ENCODE measurements at places on chromosomes 6 and 20. TPM values are rescaled to one million over a fixed set of nuclear protein-coding genes. Genes with fewer than 3 reads are reported as not detected.

Gene HSPA12B
- 0.17 TPM for total RNA-seq

Gene PRSS35
- total RNA-seq, result not detected

Gene SLC16A10
- total RNA-seq, result 1.2 TPM

Gene SIRPD
- total RNA-seq, result not detected

Gene NTSR1
- not detected for total RNA-seq

Gene SLC35D3
- total RNA-seq, result not detected

Gene TP53TG5
- total RNA-seq, result not detected

Gene SAMD10
- total RNA-seq, result 1.2 TPM

Gene LY6G5B
- 0.91 TPM for total RNA-seq

Gene MEI4
- total RNA-seq, result 0.11 TPM

Gene CAGE1
- 0.11 TPM for total RNA-seq

Gene SLA2
- not detected for total RNA-seq

Gene CPNE5
- total RNA-seq, result 0.63 TPM

Gene FOXQ1
- total RNA-seq, result 0.63 TPM

GRCh38 chr20:61045876-61046585 lies 206.0 kb upstream of the CDH4 start:
- DNase-seq, result no peak

GRCh38 chr20:41003143-41003935 lies 25.3 kb upstream of the TOP1 start:
- DNase-seq, result peak; percentile 95

DNA sequence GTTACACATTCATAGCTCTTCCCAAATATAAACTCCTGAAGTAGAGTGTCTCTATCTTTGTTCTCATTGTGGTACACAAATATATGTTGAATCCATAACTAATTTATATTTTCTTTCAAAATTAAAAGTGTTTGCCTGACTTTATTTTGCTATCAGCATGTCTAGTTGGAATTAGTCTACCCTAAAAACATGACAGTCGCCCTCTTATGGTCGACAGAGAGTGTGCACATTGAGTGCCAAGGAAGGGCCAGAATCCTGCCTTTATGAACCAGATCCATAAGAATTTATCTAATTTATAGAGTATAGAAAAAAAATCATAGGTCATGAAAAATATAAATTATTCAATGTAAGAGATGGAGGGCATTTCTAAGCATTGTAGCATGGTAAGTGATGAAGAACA lies 12.3 kb upstream of the DEFB112 start:
- no peak for DNase-seq

DNA sequence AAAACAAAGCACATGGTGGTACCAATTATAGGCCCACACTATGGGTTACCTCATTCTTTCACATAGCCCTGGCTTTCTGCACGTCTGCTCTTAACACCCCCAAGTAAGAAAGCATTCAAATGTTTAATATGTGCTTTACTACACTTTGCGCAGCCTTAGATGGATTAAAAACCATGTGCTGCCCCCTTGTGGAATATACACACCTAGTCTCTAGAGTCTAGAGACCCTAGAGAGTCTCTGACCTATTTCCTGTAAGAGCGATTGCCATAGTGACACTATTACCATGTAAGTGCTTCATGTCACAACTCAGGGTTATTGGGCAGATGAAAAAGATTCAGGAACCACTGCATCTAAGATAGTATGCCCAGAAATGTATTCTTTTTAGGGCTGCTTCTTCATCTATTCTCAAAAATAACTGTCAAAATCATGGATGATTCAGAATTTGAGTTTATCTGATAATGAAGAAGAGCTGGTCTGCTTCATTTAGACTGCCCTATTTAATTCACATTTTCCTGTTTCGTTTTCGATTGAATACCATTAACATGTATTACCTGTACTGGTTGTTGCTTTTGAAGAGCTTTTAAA lies 186.3 kb downstream of the ADGB start:
- DNase-seq, result peak; percentile 59

- DNase-seq, result peak; percentile 71
Observed at GRCh38 chr6:5044866-5045265, 40.3 kb upstream of the PPP1R3G start.

GRCh38 chr20:22616551-22616950 lies 32.2 kb upstream of the FOXA2 start:
- DNase-seq, result no peak

- peak; percentile 95 for DNase-seq
Observed at GRCh38 chr6:105601541-105602236, 198.8 kb upstream of the PREP start.

GRCh38 chr6:52647199-52647598 lies 23.7 kb upstream of the TMEM14A start:
- no peak for DNase-seq

DNA sequence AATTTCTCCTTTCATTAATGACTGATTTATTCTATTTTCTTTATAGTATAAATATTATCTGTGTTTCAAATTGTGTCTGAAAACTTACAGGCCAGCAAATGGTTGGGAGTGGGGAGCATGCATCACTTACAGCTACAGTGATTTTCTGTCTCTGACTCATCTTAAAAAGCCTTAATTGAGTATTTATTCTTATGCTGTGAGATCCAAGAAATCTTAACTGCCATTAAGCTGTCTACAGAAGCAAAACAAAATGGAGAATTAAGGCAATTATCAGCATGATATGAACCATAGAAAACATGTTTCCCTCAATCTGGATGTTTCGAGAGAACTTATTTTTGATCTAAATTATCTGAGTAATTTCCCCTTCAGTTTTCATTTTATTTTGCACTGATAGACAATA lies 831.2 kb downstream of the KIF16B start:
- DNase-seq, result no peak

- DNase-seq, result no peak
Observed at GRCh38 chr20:1378735-1379125, 14.1 kb downstream of the FKBP1A start.

- DNase-seq, result peak; percentile 29
Observed at GRCh38 chr6:8243475-8243874, 141.1 kb upstream of the EEF1E1 start.

GRCh38 chr6:159646733-159647132 lies 46.3 kb downstream of the SOD2 start:
- DNase-seq, result peak; percentile 23

DNA sequence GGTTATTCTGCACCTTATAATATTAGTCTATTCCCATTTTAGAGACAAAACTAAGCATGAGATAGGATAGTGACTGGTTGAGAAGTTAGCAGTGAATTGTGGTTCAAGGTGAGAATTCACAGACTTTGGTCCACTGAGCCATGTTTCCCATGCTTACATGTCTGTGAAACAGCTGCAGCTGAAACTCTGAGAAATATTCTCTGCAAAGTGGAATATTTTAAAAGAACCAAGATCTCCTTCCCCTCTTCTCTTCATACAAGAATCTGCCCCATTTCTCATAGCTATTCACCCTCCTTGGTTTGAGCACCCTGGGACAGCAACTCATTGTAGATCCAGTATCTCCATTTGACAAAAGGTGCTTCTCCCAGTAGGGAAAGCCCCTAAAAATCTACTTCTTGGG lies 70.2 kb upstream of the TMEM170B start:
- no peak for DNase-seq

- no peak for DNase-seq
Observed at GRCh38 chr6:160252073-160252813, 6.4 kb downstream of the SLC22A2 start.

DNA sequence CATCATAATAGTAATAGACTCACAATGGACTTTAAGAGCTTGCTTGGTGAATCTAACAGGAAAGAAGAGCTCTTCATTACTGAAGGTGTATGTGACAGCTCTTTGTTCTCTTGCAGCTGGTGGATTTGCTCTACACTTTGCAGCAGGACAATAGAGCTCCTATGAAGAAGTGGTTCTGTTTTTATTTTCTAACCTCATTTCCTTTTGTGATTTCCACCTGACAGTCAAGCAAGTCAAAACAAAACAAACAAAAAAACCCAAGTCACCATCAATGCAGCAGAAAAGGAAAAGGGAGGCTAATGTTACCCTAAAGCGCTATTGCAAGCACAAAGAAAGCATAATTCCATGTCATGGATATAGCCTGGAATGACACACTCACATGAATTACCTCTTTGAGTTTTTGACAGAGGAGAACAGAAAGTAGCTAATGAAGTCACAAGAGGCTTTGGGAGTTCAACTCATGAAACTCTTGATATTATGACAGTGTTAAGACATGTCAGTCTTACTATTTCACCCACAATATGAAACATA lies 1188.1 kb downstream of the EPHA7 start:
- no peak for DNase-seq

DNA sequence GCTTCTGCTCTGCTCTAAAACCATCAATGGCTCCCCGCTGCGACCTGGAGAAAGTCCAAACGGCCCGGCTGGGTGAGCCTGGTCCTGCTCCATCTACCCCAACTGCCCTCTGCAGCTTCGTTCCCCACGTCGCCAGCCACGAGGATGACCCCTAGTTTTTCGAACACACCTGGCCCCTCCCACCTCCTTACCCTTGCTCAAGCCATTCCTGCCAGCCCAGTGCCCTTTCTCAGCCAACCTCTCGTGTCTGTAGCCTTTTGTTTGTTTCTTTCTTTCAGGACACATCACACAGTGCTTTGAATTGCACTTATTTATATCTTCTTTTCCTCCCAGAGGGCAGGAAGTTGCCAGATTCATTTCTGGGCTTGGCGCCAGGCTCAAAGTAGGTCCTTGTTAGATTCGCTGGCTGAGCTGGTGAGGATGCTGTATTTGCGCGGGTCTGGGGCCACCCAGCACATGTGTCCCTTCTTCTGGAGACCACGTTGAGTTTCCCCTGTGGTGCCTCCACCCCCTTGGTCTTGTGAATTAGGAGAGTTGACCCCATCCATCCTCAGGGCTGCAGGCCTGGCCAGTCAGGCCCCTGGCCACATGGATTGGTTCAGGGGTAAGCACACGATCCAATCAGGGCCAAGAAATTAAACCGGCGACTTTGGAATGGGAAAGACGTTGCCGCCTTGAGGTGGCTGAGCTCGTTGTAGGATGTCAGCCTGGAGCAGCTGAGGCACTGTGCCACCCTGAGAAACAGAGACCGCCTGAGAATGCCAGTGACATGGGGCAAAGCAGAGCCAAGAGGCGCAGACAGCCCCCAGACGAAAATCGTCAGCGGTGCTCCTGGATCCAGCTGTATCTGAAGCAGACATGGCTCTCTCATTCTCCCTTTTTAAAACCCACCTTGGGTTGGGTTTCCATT lies 156.0 kb downstream of the CEBPB start:
- DNase-seq, result peak; percentile 85

- no peak for DNase-seq
Observed at GRCh38 chr20:33900521-33901131, 89.5 kb downstream of the CHMP4B start.

- DNase-seq, result no peak
Observed at GRCh38 chr6:6366803-6367202, 46.3 kb upstream of the F13A1 start.

DNA sequence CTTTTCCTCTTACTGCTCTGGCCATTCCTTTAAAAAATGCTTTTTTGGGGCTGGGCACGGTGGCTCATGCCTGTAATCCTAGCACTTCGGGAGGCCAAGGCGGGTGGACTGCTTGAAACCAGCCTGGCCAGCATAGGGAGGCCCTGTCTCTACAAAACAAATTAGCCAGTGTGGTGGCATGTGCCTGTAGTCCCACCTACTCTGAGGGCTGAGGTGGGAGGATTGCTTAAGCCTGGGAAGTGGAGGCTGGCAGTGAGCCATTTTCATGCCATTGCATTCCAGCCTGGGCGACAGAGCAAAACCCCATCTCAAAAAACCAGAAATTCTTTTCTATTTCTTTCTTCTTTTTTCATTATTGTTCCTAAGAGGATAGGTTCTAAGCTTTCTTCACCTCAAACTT lies 36.9 kb upstream of the RNF144B start:
- DNase-seq, result no peak

- DNase-seq, result no peak
Observed at GRCh38 chr6:129209355-129209754, 326.4 kb downstream of the LAMA2 start.

DNA sequence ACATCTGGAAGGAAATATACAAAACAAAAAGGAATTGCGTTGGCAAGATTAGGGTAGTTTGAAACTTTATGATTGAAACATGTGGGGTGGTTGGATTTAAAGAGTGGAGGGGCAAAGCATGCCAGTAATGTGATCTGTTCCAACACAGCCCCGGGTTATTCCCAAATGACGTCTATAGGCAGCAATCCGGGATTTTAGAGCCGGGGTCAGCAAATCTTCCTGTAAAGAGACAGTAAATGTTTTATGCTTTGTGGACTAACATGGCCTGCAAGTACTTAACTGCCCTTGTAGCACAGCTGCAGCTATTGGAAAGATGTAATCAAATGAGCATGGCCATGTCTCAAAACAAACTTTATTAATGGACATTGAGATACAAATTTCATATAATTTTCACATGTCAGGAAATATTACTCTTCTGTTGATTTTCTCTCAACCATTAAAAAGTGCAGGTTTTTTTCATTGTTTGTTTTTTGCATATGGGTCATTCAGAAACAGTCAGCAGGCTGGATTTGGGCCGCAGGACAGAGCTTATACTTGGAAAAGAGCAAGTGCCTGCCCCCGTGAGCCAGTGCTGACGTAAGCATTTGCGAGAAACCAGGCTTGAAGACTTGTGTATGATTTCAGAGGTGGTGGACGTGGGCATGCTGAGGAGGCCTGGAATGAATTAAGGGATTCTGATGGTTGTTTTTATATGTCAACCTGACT lies 136.5 kb downstream of the DOK5 start:
- DNase-seq, result no peak

DNA sequence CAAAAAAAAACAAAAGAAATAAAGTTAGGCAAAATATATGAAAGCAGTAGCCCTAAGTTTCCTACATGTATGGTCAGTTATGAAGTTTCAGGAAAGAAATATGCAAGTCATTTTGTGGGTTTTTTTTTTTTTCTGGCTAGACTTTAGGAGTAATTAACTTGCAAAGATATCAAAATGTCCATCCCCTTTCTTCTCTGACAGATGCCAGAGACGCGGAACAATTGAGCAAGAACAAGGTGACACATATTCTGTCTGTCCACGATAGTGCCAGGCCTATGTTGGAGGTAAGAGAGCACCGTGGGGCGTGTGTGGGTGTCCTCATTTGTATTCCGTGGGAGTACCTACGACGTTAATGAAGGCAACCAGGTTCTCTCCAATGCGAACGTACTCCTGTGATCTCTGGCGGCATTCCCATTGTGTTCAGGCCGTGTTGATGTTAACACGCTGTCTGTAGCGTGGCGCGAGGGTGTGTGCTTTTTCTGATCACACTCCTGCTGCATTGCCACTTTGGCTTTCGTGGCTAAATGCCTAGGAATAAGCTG lies 19.5 kb downstream of the DUSP22 start:
- DNase-seq, result no peak

DNA sequence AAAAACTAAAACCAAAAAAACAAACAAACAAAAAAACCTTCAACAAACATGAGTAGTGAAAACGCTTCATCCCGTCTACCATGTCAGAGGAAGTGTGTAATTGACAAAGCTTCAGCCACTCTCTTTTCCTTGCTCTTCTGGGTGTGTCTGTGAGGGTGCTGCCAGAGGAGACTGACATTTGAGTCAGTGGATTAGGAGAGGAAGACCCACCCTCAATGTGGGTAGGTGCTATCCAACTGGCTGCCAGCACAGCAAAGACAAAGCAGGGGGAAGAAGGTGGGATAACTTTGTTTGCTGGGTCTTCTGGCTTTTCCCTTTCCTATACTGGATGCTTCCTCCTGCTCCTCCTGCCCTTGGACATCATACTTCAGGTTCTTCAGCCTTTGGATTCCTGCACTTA lies 145.6 kb downstream of the TASP1 start:
- no peak for DNase-seq

- no peak for DNase-seq
Observed at GRCh38 chr6:158164579-158165170, 3.4 kb downstream of the SERAC1 start.

- DNase-seq, result peak; percentile 67
Observed at GRCh38 chr6:41577356-41578216, 31.4 kb downstream of the FOXP4 start.

All from Daoy (cell line).